ENCODE measurements at places on chromosomes 6 and 20.
A peak's percentile ranks its signal among the peaks of the same experiment; 100 is the strongest.

GRCh38 chr6:152004036-152004566, 196.6 kb downstream of the ESR1 start:
- DNase-seq, result no peak

- no peak for DNase-seq
These were observed 2.3 kb upstream of the SIRPB2 start for GRCh38 chr20:1493536-1493935.

DNA sequence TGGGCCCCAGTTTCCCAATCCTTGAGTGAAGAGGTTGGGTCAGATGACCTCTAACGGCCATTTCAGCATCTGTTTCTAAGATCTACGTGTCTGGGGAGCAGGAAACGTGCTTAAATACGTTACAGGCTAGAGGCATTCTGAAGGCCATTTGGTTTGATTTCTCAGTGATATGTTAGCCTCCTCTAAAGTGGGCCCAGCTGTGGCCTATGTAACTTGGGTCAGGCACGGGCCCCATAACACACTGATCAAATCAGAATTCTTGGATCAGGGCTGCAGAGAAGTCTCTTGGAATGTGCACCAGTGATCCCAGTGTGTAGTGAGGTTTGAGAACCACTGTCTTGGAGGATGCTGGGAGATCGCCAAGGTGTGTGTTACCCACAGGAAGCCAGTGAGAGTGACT, 36.1 kb upstream of the TGM3 start:
- DNase-seq, result no peak

DNA sequence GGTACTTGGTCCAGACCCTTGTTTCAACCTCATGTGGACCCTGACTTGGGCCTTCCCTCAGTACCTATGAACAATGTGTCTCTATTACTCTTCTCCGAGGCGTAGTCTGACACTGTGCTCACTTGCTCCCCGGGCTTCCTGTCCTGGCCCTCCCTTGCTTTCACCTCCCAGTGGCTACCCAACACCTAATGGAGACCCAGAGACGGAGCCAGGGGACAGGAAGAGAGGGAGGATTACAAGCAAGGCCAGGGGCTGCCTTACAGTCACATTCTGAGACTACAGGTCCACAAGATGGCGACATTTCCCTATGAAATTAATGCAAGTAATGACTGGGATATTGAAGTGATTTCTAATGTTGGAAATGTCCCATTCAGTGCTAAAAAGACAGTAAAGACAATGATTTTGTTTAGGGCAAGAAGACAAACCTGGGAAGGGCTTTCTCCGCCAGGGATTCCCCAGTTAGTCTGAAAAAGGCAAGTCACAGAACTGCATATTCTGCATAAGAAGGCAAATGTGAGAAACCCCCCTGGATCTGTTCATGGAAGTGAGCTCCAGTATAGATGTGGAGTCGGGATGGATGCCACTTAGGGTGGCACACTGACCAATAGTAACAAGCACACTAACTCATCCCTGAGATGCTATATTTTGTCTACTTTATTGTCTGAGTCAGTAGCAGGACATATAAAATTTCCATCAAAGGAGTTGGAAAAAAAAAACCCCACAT, 44.0 kb upstream of the ZBTB24 start:
- DNase-seq, result no peak

- no peak for DNase-seq
These were observed 106.5 kb upstream of the GMDS start for GRCh38 chr6:2351807-2352431.

GRCh38 chr6:93391965-93392364, 27.4 kb downstream of the EPHA7 start:
- DNase-seq, result no peak

DNA sequence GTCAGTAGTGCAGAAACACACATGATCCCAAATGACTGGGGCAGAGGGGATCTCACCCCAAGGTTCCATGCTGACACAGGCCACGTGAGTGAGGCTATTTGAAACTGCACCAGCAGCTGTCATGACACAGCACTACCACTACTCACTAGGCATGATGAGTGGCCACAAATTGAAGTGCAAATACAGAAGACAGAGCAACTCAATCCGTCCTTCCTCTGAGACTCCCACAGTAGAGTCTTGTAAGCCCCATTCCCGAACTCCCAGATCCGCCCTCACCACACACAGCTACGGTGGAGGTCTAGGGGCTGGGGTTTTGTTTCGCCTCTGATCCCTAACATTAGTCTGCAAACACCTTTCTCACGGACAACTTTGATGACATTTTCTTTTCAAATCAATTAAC, 113.3 kb upstream of the NUP153 start:
- no peak for DNase-seq

- peak; percentile 63 for DNase-seq
These were observed 15.9 kb downstream of the NDUFAF5 start for GRCh38 chr20:13800728-13801134.

GRCh38 chr6:73791336-73791735, 95.3 kb downstream of the CD109 start:
- DNase-seq, result no peak

DNA sequence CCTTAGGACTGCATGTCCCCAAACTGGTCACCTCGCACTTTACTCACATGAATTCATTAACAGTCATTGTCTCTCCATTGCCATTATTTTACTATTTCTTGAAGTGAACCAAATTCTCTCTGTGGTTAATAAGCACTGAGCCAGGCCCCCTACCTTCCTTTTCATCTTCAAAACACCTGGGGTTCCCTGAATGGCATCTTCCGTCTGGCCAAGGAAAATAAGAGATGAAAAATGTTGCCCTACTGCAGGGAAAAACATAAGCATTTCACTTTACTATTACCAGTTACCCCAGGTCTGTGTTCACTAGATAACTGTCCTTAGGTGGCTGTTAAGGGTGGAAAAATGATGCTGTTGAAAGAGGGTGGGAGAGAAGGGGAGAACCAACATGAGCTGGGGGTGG, 10.0 kb upstream of the NKX2-2 start:
- DNase-seq, result no peak

DNA sequence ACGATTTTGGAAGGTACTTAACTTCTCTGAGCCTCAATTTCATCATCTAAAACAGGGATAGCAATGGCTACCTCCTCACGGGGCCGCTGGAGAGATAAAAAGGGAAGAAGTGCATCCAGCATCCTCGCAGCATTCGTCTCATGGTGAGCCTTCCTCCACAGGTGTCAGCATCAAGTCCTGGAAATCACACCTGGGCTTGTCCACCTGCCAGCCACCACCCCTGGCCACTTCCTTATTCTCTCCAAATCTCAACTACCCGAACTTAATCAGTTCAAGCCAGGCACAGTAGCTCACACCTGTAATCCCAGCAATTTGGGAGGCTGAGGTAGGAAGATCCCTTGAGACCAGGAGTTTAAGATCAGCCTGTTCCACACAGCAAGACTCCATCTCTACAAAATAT, 234.5 kb downstream of the LY86 start:
- DNase-seq, result no peak

- DNase-seq, result no peak
These were observed 1.4 kb upstream of the SLC29A1 start for GRCh38 chr6:44221961-44222335.

DNA sequence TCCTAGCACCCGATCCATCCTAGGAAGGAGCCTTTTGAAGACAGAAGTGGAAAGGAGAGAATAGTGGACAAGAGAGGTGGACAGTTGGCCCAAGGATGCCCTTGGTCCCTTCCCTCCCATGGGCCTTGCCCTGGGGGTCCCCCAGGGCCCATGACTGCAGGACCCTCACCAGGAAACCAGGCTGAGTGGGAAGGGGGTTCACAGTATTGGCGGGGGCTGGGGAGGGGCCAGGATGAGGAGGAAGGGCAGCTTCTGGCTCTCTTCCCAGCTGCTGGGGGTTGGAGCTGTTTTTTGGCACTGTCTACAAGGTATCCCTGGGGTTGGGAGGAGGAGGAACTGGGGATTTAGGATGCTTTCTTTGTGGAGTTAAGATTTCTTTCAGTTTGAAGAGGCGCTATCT, 4.0 kb upstream of the DSN1 start:
- DNase-seq, result no peak

- DNase-seq, result no peak
These were observed 641 bp downstream of the ARFGEF2 start for GRCh38 chr20:48921883-48922820.

GRCh38 chr6:8686077-8686476, 250.7 kb upstream of the SLC35B3 start:
- no peak for DNase-seq

DNA sequence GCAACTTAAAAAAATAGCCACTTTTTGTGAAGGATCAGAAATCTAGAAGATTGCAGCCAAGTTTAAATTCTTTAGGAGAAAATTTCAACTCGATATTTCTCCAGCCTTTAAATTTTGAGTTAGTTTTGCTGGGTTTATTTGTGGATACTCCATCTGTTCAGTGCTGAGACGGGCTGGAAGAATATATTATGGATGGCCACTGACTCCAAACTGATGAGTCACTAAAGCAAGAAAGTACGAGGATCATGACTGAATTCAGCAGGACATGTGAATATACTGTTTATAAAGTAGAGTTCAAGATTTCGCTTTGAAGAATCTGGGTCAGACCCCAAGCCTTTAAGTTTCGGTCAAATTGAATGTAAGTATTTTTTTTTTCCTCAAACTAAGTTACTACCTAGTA, 199.5 kb downstream of the ADGRB3 start:
- DNase-seq, result no peak

DNA sequence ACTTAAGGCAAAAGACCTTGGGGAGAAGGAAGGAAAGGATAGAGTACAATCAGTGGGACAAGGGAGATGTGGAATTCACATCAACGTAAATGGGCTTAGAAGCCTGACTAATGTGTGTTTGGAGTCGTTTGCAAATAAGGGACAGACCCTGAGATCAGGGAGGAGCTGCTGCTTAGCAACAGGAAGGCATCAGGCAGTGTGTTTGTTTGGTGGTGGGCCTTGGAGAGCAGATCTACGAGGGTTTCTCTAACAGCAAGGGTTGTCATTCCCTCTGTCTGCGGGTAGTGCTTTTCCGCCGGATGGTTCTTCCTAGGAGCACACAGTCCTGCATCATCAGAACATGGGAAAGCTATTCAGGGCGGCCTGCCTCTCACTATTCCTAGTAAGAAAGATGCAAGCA, 40.4 kb downstream of the C6orf118 start:
- DNase-seq, result no peak

GRCh38 chr20:57919049-57919448, 209.2 kb upstream of the PMEPA1 start:
- no peak for DNase-seq

DNA sequence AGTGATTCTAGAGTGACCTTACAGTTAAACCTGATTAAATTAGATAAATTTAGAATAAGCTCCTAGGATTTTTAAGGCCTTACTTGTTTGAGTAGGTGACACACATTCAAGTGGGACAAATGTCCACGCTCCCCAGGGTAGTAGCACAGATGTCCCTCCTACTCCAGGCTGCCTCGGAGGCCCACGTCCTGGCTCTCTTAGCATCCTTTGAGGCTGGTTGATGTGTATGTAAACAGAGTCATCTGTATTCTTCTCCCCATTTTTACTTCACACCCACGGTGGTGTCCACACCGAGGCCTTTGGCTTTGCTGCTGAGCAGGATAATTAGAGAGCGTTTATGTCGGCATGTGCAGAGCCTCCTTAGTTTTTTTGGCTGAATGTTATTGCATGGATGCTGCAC, 15.8 kb downstream of the ENTPD6 start:
- no peak for DNase-seq

DNA sequence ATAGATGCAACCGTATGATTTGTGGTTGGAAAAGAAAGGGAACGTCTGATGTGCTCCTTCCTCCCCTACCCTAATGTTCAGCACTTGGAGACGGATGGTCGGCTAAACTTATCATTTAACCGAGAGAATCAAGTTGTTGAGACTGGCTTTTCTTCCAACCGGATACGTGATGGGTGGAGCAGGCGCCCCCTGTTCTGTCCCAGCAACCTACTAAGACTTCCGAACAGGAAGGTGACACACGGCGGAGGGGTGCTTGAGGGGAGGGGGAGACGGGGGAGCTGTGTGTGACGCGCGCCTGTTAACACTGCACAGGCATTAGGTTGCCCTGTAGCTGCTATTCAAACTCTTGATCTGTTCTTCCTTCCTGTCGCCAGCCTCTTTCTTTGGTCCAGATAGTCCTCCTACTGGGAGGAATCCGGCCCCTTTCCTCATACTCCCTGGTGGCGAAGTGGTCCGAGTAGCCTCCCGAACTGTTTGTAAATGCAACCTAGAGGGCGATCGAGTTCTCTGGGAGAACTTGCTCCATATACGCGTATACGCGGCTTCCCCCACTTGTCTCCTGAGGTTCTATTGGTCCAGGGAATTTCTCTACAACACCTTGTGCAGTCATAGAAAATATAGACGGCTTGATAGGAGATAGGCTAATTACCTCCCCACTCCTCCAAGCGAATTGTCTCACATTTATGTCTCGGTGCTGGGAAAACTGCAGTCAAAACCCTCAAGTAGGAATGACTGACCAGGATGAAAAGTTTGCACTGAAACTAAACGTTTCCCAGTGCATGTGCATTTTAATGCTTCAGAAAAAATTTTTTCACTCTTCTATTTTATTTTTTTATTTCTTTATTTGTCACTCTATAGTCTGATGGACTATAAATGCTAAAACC, 126.0 kb upstream of the SLC2A12 start:
- DNase-seq, result peak; percentile 62

- no peak for DNase-seq
These were observed 1.0 kb downstream of the MOCS3 start for GRCh38 chr20:50959543-50960126.

DNA sequence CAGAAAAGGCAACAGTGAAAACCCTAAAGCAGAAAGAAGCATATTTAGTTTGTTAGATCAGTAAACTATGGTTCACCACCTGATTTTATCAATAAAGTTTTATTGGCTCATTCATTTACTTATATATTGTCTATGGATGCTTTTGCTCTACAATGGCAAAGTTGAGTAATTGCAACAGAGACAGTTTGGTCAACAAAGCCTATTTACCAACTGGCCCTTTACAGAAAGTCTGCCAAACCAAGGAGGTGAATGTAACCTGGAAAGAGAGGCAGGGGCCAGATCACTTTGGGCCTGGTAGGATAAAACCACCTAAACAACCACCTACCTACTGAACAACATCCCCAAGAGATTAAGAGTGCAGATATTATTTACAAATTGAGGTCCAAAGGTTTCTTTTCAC, 19.4 kb downstream of the SAYSD1 start:
- no peak for DNase-seq

- no peak for DNase-seq
These were observed 51.5 kb downstream of the AIG1 start for GRCh38 chr6:143112084-143112768.

- DNase-seq, result no peak
These were observed 67.7 kb upstream of the LRFN2 start for GRCh38 chr6:40654828-40655227.

- DNase-seq, result no peak
These were observed 35.3 kb downstream of the DUSP22 start for GRCh38 chr6:327538-328116.

DNA sequence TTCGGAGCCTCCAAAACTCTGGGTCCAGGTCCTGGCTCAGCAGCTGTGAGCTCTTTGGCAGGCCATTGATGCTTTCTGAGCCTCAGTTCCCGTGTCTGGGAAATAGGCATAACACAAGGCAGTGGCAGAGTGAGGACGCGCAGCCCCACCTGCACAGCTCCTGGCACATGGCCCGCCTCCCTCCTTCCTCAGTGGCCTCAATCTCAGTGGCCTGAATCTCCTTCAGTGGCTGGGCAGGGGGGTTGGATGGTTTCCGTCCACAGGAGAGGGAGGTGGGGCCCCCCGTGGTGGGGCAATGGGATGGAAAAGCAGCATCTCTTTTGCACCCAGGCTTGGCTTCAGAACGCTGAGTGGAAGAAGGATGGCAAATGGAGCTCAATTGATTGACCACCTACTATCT, 5.1 kb downstream of the RSPO4 start:
- no peak for DNase-seq

GRCh38 chr6:102571236-102571908, 1177.9 kb downstream of the GRIK2 start:
- no peak for DNase-seq

GRCh38 chr6:106134906-106135634, 48.9 kb downstream of the PRDM1 start:
- no peak for DNase-seq

Measured in anterior cingulate cortex (tissue), 58 donors.